ENCODE measurements at places on chromosomes 4 and X.
A peak's percentile ranks its signal among the peaks of the same experiment; 100 is the strongest.

- no peak for DNase-seq
Measured at GRCh38 chr4:123924536-123924935, 527.9 kb downstream of the SPRY1 start.

- no peak for DNase-seq
Measured at GRCh38 chr4:41873380-41874295, 61.6 kb upstream of the TMEM33 start.

GRCh38 chr4:86461849-86462248 is 102.0 kb upstream of the MAPK10 start:
- no peak for DNase-seq

DNA sequence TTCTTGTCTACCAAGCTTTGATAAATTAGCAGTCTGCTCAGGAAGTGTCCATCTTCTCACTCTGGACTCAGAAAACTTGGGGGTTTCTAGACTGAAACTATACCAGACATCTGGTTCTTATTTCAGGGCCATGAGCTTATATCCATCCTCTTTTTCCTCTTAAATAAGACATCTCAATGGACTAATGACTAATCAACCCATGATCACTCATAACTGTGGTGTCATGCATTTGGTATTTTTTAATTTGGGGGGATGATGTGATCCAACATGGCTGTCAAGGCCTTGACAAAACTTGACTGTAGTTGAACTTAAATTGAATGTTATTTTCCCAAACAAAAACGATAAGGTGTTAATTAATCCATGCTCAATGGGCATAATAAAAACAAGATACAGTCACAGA is 87.8 kb downstream of the GPRASP3 start:
- peak; percentile 0 for DNase-seq

DNA sequence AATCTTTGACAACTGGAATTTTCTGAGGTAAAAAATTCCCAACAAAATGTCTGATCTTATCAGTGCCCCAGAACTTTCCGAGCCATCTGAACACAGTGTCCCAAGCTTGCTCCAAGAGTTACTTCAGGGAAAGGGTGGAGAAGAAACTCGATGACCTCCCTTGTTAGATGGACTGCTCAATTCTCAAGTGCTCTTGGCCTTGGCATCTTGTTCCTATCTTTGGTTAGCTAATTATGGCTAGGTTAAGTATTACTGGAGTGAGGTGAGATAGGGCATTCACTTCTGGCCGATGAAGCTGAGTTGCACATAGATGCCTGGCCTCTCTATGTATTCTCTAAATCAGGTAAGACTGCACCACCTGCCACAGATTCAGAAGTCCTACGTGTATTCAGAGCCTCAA is 9.1 kb upstream of the S100G start:
- DNase-seq, result no peak

- no peak for DNase-seq
Measured at GRCh38 chr4:140219567-140219966, 65.6 kb upstream of the MAML3 start.

- DNase-seq, result no peak
Measured at GRCh38 chr4:85177679-85178078, 211.2 kb upstream of the WDFY3 start.

- DNase-seq, result no peak
Measured at GRCh38 chr4:69524706-69525105, 29.0 kb upstream of the UGT2B4 start.

DNA sequence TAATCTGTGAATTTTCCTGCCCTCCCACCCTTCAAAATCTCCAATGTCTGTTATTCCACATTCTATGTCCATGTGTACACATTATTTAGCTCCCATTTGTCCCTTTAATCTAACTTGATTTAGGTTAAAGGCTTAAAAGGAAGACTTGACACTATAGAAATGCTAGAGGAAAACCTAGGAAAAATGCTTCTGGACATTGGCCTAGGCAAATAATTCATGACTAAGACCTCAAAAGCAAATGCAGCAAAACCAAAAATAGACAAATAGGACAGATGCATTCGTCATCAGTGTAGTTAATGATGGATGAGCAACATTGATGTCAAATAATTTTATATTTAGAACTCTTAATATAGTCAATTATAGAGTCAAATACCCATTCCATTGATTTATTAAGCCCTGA is 36.9 kb downstream of the INTU start:
- no peak for DNase-seq

DNA sequence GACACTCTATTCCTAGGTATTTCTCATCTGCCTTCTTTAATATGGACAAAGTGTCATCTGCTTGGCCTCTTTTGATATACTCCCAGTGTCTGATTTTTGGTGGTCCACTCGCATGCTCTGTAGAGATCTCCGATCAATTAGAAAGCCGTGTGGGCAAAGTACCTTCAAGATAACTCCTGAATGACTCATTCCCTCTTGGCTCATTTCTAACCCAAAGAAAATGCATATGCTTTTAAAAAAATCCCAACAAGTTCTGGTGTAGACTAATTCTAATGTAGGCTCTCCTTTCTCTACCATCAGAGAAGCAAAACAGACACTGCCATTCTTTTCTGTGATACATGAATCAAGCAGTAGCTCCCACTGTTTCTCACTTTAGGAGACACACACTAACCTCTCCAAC is 714.9 kb upstream of the ADGRL3 start:
- DNase-seq, result no peak

DNA sequence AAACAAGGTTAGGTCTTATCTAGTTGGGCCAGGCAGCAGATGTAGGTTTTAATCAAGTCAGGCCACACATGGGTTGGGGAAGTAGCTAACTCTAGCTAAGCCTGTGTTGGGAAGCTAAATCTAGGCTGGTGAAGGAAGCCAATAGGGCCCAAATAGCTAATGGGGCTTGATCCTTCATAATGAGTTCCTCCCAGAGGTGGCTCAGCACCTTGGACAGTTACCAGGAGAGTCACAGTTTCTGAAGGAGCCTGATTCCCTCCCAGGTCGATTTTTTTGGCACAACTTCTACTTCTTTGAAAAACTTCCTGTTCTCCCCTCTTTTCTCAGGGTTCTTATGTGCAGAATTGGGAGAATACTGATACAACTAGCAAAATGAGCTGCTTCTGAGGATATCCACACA is 242.5 kb upstream of the PRPS2 start:
- no peak for DNase-seq

GRCh38 chr4:152197211-152197610 is 338.7 kb downstream of the FBXW7 start:
- no peak for DNase-seq

GRCh38 chr4:131595140-131595539 is 1554.0 kb upstream of the PCDH10 start:
- no peak for DNase-seq

GRCh38 chrX:72030431-72030830 is 101.3 kb downstream of the RTL5 start:
- no peak for DNase-seq

GRCh38 chr4:151438154-151438553 is 29.2 kb downstream of the FHIP1A start:
- no peak for DNase-seq

GRCh38 chrX:134026565-134027311 is 41.3 kb upstream of the GPC3 start:
- DNase-seq, result no peak

- DNase-seq, result no peak
Measured at GRCh38 chr4:152168987-152169616, 366.8 kb downstream of the FBXW7 start.

GRCh38 chrX:97369947-97370346 is 486.2 kb downstream of the RPA4 start:
- no peak for DNase-seq

- DNase-seq, result no peak
Measured at GRCh38 chr4:104491481-104492182, 3.1 kb downstream of the CXXC4 start.

GRCh38 chrX:8364369-8365141 is 100.1 kb upstream of the VCX3B start:
- DNase-seq, result no peak

DNA sequence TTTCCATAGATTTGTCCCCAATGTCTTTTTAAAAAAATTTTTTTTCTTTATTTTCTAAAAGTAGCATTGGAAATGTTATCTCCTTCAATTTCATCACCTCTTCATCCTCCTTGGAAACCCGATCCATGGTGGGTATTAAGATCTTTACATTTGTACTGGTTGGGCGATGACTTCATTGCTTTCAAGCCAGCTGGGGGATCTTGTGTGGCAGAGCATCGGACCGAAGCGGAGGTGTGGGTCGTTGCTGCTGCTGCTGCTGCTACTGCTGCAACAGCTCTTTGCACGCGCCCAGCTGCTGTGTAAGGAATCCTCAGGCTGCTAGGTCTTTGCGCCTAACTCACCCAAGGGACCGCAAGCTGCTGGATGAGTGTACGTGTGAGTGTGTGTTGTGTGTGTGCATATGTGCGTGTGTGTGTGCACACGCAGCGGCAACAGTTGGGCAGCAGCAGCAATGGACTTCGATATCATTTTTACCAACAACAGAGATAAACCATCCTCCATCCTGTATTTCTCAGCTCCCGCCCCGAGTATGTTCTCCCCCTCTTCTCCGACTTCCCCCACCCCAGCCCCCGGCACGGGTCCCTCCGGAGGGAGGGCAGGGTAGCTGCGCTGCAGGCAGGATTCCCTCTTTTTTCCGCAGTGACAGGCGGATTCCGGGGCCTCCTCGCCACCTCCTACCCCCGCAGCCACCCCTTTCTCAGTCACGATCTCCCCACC is 768 bp upstream of the CDKL5 start:
- no peak for DNase-seq

DNA sequence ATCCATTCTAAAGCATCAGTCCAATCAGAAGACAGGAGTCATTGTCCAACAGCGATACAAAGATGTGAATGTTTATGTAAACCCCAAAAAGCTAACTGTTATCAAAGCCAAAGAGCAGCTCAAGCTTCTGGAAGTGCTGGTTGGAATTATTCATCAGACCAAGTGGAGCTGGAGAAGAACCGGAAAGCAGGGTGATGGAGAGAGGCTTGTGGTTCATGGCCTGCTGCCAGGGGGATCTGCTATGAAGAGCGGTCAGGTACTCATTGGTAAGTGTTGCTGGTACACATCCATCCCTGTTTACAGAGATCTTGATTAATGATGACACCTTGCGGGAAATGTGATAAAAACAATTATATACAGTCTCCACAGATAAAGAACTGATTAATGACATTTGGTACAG is 11.0 kb downstream of the INTU start:
- no peak for DNase-seq

Measured in inflammatory macrophage treated with lipopolysaccharide for 4 hours (primary cell).